CD4-positive, alpha-beta T cell treated with Interleukin-1 beta for 1 hour (primary cell): ENCODE measurements at places on chromosomes 5 and 9.

- DNase-seq = no peak
Measured at GRCh38 chr5:135440916-135441315, 6.2 kb downstream of the DCANP1 start.

- DNase-seq = no peak
Measured at GRCh38 chr5:24791326-24791725, 146.5 kb upstream of the CDH10 start.

GRCh38 chr5:83376461-83376860 is 95.1 kb upstream of the VCAN start:
- no peak for DNase-seq

DNA sequence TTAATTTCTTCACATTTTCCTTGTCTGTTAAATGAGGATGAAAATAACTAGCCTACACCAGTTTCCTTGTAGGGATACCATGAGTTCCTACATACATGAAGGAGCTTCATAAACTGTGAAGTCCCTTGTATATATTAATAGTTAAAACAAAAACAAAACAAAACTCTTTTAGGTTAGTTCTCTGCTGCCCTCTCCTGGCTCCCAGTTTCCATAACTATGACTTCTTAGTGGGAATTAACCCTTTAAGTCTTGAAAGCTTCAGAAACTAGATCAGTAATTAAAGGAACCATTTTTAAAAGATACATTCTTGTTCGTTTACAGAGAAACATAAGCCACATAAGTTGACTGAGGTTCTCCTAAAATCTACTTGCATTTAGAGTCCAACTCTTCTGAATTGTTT is 500.0 kb upstream of the C9orf72 start:
- no peak for DNase-seq

DNA sequence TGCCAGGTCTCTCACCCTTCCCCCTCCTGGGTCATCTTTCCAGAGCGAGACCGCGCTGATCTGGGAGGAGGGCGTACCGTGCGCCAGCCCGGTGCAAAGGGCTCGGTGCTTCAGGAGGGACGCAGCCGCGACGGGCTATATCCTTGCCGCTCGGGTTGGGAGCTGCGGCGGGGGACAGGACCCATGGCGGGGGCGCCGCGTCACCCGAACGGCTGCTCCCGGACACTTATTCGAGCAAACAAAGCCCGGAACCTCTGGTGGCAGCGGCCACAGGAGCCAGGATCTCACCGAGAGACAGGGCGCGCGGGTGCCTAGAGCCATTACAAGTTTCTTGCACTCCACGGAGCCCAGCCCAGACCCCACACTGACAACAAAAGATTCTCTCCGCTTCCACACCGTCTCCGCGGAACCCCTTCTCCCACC is 1.3 kb downstream of the SEMA6A start:
- no peak for DNase-seq

DNA sequence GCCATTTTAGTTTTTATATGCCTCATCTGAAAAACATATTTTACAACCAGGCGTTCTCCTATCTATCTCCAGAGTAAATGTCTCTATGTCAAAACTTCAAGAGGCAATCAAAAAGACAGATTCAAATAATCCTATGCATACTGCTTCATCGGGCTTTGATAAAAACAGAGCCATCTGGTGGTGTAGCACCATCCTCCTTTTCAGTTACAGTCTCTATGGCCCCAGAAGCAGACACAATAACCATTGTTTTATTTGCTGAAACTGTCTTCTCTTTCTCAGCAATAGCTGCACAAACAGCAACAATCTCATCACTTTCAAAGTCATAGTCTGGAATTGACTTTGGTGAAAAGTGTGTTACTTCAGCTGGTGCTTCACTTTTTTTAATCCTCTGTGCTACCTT is 36.3 kb downstream of the PTGER4 start:
- DNase-seq = no peak

GRCh38 chr5:94618029-94618492 is 343 bp downstream of the KIAA0825 start:
- no peak for DNase-seq

DNA sequence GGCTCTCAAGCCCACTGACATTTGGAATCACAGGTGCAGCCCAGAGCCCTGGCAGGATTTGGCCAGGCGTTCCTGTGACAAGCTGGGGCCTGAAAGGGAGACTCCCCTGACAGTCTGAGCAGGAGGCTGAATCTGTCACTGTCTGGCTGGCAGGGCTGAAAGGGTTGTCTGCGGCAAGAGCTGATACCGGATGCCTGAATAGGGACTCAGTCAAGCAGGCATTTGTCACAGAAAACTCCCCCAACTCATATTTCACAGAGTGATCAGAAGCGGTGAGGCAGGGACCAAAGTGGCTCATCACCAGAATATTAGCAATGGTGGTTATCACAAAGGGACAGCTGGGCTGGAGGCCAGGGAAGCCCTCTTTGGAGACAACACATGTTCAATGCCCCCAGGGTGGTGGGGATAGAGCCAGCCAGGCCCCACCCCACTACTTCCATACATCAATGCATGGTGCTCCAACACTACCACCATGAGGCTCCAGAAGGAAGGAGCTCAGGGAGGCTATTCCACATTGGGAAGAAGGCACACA is 295.5 kb downstream of the DTWD2 start:
- DNase-seq = no peak

GRCh38 chr9:79268806-79269205 is 303.0 kb upstream of the TLE4 start:
- DNase-seq = no peak

- no peak for DNase-seq
Measured at GRCh38 chr5:151298063-151298855, 5.3 kb downstream of the SLC36A3 start.

DNA sequence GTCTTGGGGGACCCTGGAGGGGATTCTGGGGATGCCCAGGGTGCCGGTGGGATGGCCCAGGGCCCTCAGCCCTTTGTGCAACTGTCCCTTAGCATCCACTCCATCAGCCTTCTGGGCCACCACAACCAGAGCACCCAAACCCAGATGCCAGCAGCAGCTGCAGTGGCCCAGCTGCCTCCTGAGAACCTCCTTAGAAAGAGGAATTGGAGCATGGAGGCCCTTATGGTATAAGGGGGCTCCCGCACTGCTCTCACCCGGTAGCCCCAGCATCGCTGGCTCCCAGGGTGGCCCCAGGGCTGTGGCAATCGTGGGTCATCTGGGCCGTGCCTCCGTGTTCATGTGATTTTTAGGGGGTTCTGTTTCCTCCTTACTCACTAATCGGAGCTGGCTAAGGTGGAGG is 463.3 kb downstream of the ICE1 start:
- no peak for DNase-seq

GRCh38 chr5:167764641-167765289 is 526.7 kb upstream of the WWC1 start:
- DNase-seq = no peak

- DNase-seq = no peak
Measured at GRCh38 chr5:127840198-127840524, 137.0 kb downstream of the CCDC192 start.

- no peak for DNase-seq
Measured at GRCh38 chr9:36988848-36989247, 45.2 kb downstream of the PAX5 start.

DNA sequence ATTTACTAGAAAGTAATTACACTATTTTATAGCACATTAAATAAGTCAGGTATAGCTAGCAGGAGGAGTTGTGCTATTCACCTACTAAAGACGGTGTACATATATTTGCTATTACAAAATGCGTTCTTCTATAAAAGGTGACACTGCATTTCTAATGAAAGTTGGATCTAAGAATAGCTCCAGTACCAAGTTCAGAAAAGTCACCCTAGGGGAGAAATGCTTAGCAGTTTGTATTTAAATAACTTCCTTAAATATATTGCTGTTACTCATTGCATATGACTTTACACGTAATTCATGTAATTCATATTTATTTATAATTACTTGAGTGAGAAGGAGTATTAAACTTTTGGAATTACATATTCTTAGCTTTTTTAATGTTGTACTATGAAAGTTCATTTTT is 7.0 kb upstream of the SUB1 start:
- DNase-seq = no peak

- peak; percentile 40 for DNase-seq
Measured at GRCh38 chr5:123671042-123671441, 159.1 kb downstream of the CSNK1G3 start.

DNA sequence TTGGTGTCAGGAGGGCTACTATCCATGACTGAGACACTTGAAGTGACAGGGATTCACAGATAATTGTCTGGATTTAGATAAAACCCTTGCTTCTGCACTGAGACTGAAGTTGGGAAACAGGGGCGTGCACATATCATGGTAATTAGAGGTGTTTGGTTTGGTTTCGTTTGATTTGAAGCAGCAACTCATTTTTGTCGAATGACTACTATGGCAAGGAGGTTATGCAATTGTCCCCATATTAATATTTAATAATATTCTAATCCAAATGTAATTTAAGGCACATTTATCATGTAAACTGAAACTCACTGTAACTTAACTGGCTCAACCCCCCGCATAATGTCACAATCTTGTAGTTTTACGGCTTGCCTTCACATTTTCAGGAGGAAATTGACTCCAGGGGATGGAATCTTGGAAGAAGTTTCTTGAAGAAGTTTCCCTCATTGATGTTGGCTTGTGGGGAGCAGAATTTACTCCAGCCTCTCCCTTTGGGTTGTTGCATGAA is 12.5 kb downstream of the ZNF366 start:
- no peak for DNase-seq

DNA sequence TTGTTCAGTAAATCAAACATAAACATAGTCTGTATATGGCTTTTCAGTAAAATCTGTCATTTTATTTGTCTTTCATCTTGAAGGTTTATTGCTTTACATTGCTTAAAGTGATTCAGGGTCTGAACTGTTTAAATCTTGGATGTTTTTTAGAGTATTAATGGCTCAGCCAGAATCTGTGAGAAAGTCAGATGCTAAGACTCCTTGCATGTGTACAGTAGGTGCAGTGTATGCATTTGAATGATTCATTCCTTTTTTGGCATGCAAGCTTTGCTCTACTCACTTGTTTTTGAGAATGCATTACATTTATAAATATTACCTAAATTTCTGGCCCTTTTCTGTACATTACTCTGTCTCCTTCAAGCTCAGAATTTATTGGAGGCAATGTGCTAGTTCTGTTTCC is 271.0 kb upstream of the RIOK2 start:
- DNase-seq = no peak

DNA sequence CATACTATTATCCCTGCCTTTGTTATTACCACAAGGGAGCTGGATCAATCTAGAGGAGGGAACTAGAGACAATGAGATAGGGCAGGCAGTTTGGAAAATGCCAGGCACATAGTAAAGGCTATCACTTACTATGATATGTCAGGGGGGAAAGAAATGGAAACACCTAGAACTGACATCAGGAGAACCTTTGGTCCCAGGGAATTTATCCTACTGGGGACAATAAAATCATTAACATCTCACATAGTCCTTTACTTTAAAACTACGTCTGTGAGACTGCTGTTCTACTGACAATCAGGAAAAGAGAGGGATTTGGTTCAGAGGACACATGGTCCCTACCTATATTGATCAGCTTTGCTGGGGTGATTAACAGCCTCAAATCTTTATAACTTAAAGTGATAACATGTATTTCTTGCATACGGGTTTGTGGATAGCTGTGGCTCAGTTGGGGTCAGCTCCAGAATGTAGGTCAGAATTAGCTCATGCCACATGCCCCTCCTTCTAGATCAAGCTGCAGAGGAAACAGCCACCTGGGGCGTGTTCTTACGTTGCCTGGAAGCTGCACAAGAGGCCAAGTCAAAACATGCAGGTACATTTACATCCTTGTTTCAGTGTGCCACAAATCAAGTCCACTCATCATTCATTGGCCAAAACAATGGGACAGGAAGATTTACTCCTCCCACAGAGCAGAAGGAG is 43.9 kb upstream of the ALDOB start:
- DNase-seq = no peak

GRCh38 chr5:83470526-83471404 is 779 bp upstream of the VCAN start:
- DNase-seq = no peak

DNA sequence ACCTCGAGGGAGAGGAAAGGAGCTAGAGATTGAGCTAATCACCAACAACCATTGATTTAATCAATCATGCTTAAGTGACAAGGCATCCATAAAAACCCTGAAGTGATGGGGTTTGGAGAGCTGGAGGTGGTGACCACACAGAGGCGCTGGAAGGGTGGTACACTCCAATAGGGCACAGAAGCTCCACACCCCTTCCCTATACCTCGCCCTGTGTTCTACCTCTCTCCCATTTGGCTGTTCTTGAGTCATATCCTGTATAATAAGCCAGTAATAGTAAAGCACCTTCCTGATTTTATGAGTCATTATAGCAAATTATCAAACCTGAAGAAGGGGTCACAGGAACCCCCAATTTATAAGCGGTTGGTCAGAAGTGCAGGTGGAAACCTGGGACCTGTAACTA is 18.3 kb downstream of the ACTL7B start:
- DNase-seq = no peak

- DNase-seq = no peak
Measured at GRCh38 chr9:16191191-16191590, 638.3 kb downstream of the CCDC171 start.

- no peak for DNase-seq
Measured at GRCh38 chr5:83173826-83174225, 96.5 kb downstream of the XRCC4 start.

- DNase-seq = no peak
Measured at GRCh38 chr5:150630461-150631325, 9.8 kb upstream of the SYNPO start.

DNA sequence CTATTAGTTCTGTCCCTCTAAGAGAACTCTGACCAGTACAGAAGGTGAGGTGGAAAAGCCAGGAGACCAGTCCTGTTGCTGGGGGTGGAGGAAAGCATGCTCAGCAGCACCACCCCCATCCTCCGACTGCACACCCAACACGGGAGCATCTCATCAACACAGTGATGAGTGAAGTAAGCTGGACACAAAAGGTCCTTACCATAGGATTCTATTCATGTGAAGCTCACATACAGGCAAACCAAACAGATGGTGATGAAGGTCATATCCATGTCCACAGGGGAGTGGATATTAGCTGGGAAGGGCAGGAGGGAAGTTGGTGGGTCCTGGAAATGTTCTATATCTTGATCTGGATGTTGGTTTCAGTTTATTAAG is 14.8 kb upstream of the MARCHF6 start:
- no peak for DNase-seq

- DNase-seq = peak; percentile 90
Measured at GRCh38 chr9:129495620-129496472, 125.1 kb downstream of the C9orf50 start.

- no peak for DNase-seq
Measured at GRCh38 chr5:102654559-102655349, 100.4 kb upstream of the PAM start.

GRCh38 chr9:70261131-70261870 is 2.5 kb downstream of the SMC5 start:
- DNase-seq = no peak

- DNase-seq = no peak
Measured at GRCh38 chr5:62465985-62466925, 53.7 kb downstream of the IPO11 start.

- no peak for DNase-seq
Measured at GRCh38 chr5:146025681-146026080, 79.7 kb downstream of the PLAC8L1 start.
